CD4-positive, alpha-beta T cell treated with Interleukin-4 for 1 hour (primary cell): ENCODE measurements at places on chromosomes 13 and 19.

- no peak for DNase-seq
Measured at GRCh38 chr13:31982124-31982523, 49.5 kb upstream of the FRY start.

DNA sequence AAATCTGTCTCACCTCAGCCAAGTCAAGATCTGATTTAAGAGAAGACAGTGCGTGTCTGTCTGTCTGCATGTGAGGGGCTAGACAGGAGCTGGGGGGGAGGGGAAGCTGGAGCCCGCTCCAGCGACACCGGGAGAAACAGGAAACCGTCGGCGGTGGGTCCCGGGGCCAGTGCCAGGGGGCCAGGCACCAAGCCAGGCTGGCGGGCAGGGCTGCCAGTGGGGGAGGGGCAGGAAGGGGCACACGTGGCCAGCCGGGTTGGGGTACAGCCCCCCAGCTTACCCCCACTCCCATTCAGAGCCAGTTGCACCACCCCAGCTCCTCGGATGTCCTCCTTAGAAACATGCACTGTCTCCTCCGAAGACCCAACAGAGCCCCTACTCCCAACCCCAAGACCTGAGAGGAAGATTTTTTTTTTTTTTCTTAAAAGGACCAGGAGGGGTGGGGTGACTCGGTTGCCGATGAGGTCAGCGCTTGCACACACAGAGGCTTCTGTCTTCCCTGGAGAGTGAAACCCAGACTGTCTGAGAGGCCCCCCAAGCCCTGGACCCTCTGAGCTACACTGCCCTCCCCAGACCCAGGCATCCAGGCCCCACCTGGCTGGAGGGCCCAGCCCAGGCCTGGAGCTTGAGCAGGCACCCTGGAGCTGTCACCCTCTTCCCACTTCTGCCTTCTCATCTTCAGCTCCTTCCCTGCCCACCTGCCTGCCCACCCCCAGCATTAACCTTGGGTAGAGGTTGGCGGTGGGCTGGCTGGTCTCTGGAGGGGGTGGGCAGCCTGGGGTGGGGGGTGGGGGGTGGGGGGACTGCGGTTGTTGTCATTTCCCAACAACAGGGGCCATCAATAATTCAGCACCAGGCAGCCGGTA, 4.0 kb downstream of the ERF start:
- DNase-seq = peak; percentile 25

- no peak for DNase-seq
Measured at GRCh38 chr13:36696410-36697010, 22.7 kb downstream of the SERTM1 start.

- DNase-seq = no peak
Measured at GRCh38 chr13:31767175-31767900, 28.0 kb downstream of the RXFP2 start.

GRCh38 chr13:56563663-56564062, 577.1 kb upstream of the PRR20A start:
- DNase-seq = no peak

DNA sequence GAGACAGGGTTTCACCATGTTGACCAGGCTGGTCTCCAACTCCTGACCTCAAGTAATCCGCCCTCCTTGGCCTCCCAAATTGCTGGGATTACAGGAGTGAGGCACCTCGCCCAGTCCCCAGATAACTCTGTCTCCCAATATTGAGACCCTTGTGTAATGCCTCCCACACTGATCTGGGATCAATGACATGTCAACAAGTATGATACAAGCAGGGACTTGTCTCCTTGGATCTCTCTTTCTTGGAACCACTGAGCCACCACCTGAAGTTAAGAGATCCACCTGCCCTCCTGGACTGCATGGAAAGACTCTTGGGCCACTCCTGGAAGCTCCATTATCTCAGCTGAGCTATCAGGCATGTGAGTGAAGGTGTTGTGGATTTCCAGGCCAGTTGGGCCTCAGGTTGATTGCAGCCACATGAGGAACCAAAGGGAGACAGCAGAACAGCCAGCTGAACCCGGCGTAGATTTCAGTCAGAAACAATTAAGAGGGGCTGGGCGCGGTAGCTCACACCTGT, 15.1 kb downstream of the NFKBID start:
- DNase-seq = no peak

DNA sequence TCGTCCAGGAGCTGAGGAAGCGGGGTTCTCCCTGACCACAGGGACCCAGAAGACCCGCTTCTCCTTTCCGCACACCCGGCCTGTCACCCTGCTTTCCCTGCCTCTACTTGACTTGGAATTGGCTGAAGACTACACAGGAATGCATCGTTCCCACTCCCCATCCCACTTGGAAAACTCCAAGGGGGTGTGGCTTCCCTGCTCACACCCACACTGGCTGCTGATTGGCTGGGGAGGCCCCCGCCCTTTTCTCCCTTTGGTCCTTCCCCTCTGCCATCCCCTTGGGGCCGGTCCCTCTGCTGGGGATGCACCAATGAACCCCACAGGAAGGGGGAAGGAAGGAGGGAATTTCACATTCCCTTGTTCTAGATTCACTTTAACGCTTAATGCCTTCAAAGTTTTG, 18.9 kb downstream of the VASP start:
- DNase-seq = no peak

DNA sequence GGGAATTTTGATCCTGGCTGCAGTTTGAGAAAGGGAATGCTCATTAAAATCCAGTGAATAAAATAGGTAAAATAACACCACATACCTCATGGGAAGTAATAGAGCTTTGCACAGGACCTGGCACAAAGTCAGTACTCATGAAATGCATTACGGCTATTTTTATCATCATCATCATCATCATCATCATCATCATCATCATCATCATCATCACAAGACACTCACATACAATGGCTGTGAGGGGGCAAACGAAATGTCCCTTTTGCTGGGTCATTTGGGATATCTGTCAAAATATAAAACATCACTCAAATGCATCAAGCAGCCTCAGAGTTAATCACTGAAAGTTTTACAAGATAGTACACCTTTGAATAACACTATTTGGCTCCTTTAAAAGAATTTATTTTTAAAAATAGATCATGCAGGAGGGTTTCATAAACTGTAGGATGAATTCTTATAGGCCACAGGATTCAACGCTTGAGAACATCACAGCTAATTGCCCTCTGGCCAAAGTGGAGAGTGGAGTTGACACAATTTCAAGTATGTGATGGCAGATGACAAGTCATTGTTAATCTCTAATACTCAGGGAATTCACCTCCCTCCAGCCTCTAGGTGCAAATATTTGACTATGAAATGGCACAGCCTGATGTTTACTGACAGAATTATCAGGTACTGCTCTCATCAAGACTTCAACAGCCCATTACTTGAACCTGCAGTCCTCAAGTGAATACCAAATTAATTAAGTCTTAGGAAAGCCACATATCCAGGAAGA, 14.2 kb upstream of the ZNF599 start:
- no peak for DNase-seq
